Stimulated activated naive B cell treated with anti-CD40 and anti-IgM and Interleukin-4, amounts not matched to agents 10 μg/mL and 1 μg/mL and 100 μg/mL, for 72 hours (primary cell): ENCODE measurements at places on chromosomes 3 and 15.

DNA sequence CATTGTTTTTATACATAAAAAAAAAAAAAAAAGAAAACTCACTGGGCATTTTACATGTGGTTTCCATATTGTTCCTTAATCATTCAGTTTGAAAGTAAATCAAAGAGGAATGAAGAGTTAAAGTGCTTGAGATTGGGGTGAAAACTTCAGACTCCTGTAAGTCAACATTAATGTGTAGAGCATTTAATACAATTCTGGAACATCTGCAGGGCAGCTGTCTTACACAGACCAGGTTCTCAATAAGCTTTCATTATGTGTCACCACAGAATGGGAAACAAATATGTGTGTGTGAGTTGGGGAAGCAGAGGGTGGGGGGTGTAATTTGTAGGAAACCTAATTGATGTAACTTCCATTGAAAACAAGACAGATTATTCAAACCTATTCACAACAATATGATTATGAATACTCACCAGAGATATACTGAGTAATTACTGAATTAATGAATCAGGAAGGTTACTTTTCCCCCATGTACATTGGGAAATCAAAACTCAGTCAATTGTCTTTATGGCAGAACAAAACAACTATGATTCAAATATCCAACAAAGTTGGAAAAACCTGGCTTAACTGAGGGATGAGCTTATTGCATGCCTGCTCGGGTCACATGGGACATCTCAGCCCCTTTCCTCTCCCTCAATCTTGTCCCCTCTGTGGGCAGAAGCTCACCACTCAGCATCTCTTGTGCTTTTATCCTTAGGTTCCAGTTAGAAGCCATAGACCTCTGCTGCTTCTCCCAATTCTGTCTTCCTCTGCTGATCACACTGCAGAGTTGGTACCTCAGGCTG, 281.2 kb upstream of the THBS1 start:
- no peaks in the 10 kb centered on the region for H3K36me3 ChIP-seq
- H3K4me3 ChIP-seq = no peak overlapping the region
- H3K4me1 ChIP-seq = no peaks in the 10 kb centered on the region
- no peak overlapping the region for H3K27ac ChIP-seq

DNA sequence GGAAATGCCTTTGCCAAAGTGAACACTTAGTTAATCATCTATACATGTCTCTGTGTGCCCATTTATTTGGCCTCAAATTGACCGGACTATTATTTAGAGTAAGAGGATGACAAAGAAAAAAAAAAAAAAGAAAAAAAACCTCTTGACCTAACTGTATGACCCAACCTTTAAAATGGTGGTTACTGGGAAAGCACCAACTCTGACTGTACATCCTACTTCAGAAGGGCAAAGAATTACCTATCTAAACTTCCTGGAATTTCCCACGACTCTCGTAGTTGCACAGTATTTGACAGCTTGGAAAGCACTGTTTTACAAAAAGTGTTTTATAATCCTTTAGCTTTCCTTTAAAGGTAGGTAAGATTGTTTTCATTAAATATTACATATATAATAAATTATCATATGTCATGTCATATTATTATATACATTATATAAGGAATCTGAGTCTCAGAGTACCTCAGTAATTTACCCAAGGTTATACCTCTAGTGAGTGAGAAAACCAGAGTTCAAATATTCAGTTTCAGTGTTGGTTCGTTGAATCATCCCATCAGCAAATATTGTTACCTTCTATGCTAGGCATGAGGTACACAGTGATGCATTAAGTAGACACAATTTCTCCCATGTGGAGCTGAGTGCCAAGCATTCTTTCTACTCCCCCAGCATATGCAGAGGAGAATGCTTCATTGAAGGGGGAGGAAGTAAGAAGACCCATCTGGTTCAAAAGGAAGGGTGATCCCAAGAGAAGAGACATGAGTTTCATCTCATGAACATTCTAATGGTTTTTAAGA, 5.0 kb downstream of the BCL2A1 start:
- no peaks in the 10 kb centered on the region for H3K27me3 ChIP-seq
- peak overlapping the region; percentile 91 for H3K27ac ChIP-seq
- H3K4me1 ChIP-seq = peaks cover 21% of the 10 kb centered on the region
- H3K4me3 ChIP-seq = peak overlapping the region; percentile 87
- peaks cover 60% of the 10 kb centered on the region for H3K36me3 ChIP-seq
- DNase-seq = no peak

DNA sequence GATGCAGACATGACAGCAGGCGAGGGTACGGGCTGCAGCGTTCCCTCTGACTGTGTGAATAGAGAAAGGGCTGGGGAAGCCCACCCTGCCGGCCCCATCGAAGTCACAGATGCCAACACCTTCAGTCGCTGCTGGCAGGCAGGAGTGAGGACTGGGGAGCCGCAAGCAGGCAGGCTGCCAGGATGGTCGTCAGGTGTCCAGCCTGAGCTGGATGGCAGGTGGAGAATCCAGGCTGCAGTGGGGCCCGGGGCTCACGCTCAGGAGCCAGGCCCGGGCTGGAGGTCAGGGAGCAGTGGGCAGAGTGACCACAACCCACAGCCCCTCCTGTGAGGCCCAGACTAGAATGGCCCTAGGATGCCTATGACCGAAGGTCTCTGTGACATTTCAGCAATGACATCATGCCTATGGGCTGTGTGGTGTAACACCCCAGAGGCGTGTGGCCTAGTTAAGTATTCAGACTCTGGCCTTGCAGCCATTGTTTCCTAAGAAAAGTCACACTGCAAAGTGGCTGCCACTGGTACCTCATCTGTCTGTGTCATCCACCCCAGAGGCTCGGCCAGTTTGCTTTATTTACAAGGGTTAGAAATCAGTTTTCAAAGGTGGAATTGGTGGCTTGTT, 15.7 kb downstream of the PRR23E start:
- no peaks in the 10 kb centered on the region for H3K36me3 ChIP-seq
- H3K27me3 ChIP-seq = peaks cover 7% of the 10 kb centered on the region
- no peak overlapping the region for H3K4me3 ChIP-seq
- H3K4me1 ChIP-seq = no peaks in the 10 kb centered on the region
- no peak for DNase-seq

DNA sequence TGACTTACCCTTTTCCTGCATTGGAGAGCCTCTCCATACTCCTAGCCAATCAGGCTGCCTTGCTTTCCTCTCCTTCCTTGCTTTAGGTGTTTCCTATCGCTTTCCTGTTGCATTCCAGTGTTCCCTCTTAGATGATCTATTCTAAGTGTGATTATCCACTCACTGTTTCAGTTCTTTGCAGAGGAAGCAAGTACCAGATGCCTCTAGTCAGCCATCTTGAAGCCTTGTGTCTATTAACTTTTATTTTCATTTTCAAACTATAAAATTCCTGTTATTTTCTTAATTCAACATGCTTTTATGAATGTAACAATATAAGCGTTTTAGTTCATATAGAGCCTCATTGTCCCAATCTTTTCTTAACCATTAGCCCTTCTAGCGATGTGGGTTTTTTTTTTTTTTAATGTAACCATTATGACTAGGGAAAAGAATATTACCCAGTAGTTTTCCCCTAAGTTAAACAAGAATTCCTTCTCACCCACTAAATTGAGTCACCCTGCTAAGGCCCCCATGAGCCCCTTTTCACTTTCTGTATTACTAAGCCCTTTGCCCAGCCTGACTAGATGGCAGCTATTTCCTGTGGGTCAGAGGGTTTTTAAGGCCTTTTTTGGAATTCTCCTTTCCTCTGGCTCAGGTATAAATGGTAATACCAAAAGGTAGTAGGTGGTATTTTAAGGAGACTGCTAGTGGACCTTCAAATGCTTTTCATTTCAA, 229.4 kb upstream of the CTNNB1 start:
- H3K27ac ChIP-seq = no peak overlapping the region
- DNase-seq = no peak
- H3K36me3 ChIP-seq = no peaks in the 10 kb centered on the region
- H3K4me1 ChIP-seq = peaks cover 43% of the 10 kb centered on the region

DNA sequence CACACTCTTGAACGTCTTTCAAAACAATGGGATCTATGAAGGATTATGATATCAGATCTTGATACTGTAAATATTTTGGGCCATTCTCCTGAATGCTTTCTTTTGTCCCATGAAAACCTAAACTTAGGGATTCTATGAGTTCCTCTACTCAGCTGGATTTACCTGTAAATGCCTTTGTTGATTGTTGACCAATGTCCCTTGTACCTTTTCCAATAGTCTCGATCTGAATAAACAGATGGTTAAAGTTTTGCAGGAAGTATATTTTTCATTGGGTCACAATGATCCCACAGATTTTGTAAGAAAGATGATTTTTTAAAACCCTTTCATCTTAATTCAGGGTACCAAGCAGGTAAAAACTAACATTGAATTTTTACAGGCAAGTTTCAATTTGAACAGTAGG, 634.1 kb downstream of the FHIT start:
- H3K4me3 ChIP-seq = no peak overlapping the region
- no peak for DNase-seq
- H3K27ac ChIP-seq = no peak overlapping the region

GRCh38 chr3:129421988-129422745, 6.3 kb downstream of the EFCAB12 start:
- no peak overlapping the region for H3K27ac ChIP-seq
- no peaks in the 10 kb centered on the region for H3K27me3 ChIP-seq
- peaks cover 16% of the 10 kb centered on the region for H3K36me3 ChIP-seq
